NCI-H1930 (cell line): ENCODE measurements at places on chromosomes 1 and 21.

GRCh38 chr1:242477944-242478343 lies 46.6 kb downstream of the PLD5 start:
- no peak for DNase-seq

- DNase-seq: no peak
Observed at GRCh38 chr1:37391211-37392011, 83.0 kb upstream of the ZC3H12A start.

DNA sequence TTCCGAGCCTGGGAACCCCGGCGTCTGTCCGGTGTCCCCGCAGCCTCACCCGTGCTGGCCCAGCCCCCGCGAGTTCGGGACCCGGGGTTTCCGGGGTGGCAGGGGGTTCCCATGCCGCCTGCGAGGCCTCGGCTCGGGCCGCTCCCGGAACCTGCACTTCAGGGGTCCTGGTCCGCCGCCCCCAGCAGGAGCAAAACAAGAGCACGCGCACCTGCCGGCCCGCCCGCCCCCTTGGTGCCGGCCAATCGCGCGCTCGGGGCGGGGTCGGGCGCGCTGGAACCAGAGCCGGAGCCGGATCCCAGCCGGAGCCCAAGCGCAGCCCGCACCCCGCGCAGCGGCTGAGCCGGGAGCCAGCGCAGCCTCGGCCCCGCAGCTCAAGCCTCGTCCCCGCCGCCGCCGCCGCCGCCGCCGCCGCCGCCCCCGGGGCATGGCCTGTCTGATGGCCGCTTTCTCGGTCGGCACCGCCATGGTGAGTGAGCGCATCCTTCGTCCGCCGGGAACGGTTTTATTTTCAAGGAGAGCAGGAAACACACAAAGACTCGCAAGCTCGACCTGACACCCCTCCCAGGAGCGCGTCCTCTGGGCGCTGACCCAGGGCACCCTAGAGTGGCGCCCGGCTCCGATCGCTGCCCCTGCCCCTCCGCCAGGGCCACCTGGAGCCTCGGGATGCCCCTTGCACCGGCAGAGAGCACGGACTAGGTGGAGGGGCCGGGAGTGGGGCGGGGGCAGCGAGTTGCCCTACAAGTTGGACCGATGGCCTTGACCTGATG lies at the start of gene ABCG1:
Gene ABCG1 (plus strand): TSS at position 305 of the 770 bp plus-strand sequence. CDS start 123 bp downstream, at position 428.
- DNase-seq: peak; percentile 32

DNA sequence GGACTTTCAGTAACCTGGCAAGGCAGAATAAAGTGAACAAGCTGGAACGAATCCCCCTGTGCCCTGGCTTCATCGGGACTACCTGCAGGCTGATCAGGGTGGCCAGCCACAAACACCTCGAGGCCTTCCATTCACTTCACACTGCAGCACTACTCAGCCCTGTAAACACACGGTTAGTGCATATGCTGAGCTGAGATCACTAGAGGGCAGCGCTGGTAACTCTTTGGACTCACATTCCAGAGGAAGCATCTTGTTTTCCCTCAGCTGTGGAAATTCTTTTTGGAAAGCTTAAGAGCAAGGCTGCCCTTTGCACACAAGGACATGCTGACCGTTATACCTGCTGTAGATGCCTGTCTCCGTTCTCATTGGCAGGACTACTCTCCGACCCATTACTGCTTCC lies 32.1 kb downstream of the PCSK9 start:
- DNase-seq: peak; percentile 22

DNA sequence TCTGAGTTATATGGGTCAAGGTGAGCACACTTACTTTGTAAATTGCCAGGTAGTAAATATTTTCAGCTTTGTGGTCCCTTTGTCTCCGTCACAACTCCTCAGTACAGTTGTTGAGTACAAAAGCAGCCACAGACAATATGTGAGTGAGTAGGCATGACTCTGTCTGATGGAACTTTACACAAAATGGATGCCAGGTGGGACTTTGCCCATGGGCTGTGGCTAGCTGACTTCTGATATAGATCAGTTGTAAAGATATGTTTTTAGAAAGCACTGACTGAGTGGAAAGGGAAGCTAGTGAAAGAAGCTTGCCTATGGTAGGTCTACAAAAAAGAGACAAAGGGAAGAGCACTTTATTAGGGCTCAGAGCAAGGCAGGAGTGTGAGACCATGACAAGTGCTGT lies 23.1 kb upstream of the IGSF5 start:
- DNase-seq: no peak

GRCh38 chr1:93995837-93996536 lies 86.8 kb upstream of the GCLM start:
- no peak for DNase-seq

DNA sequence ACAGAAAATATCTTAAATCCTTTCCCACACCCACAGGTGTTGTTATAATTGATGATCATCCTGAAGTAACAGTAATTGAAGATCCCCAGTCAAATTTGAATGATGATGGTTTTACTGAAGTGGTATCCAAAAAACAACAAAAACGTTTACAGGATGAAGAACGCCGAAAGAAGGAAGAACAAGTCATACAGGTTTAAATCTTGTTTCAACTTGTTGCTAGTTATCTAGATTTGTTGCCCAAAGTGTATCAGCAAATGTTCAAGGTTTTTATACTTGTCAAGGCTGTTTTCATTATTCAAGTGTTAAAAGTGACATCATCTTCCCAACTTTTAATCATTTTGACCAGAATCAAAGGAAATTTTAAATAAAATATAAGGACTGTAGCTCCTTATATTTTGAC lies 64.7 kb downstream of the PRRC2C start:
- DNase-seq: no peak

DNA sequence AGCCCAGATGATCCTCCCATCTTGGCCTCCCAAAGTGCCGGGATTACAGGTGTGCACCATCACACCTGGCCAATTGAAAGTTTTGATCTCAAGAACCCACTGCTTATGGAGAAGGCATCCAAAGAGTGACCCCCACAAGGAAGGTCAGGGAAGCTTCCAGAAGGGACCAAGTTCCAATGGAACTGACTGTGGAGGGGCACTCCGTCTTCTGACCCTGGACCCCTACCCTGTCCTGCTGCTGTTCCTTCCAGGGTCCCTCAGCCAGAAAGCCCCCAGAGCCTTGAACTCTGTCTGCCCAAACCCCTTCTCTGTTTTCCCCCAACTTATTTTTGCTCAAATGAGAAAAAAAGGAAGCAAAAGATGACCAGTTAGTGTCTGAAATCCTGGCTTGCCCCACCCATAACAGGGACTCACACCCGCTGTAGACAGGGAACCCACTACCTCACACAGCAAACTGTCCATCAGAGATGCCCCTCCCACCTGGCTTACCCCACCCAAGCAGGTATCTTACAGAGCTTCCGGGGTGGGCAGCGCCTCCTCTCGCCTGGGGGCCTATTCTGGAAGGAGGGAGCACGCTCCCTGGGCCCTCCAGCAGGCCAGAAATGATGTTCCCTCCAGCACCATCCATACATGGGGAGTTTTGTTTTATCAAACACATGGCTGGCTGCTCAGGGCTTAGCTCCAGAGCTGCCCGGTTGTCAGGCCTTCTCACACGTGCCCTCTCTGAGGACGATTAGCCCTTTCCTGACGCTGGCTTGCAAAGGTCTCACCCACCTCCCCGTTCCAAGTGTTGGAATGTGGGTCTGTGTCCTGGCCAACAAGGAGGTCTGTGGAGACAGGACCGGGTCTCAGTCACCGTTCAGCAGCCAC lies 3.1 kb upstream of the WNT3A start:
- DNase-seq: no peak

GRCh38 chr1:241533326-241534115 lies 1.3 kb downstream of the KMO start:
- DNase-seq: no peak

- DNase-seq: no peak
Observed at GRCh38 chr1:60906039-60906438, 176.3 kb upstream of the NFIA start.

GRCh38 chr1:233060461-233060994 lies 110.1 kb downstream of the NTPCR start:
- DNase-seq: no peak

DNA sequence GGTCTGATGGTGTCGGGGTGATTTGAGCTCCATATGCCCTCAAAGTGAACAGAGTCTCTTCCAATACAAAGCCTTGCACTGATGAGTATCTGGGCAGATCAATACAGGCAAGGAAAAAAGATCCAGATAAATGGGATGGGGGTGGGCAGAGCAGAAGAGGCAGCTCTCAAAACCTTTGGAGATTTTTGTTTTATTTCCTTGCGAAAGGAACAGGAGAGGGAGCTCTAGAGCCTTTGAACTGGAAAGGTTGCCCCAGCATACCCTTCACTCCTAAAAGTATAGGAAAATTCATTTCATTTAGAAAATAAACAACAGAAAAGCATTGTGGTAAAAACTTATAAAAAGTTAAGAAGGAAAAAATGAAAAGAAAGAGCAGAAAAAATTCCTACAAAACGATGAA lies 31.4 kb upstream of the OLIG2 start:
- DNase-seq: no peak

GRCh38 chr1:15444468-15445389 lies 6.5 kb downstream of the CTRC start:
- DNase-seq: no peak

DNA sequence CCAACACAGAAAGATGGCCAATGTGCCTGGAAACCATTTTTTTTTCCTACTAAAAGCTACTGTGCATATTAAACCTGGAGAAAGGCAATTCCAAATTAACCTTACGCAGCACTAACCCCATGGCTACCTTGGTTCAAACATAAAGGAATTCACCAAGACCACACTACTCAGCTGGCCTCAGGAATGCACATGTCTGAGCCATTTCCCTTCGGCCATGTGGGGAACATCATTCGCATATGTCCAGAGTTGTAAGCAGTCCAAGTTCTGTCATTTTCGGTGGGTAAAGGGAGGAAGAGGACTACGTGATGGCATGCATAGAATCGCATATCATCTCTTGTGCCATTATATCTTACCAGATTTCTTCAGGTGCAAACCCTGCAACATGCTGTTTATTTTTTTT lies 175.4 kb downstream of the NTMT2 start:
- no peak for DNase-seq

- no peak for DNase-seq
Observed at GRCh38 chr1:77513839-77514763, 168.4 kb downstream of the ZZZ3 start.

- peak; percentile 36 for DNase-seq
Observed at GRCh38 chr1:231162297-231162969, 575 bp downstream of the TRIM67 start.

- no peak for DNase-seq
Observed at GRCh38 chr1:18290740-18291412, 183.3 kb downstream of the IGSF21 start.

GRCh38 chr1:222240536-222241181 lies 307.2 kb downstream of the HHIPL2 start:
- DNase-seq: no peak

DNA sequence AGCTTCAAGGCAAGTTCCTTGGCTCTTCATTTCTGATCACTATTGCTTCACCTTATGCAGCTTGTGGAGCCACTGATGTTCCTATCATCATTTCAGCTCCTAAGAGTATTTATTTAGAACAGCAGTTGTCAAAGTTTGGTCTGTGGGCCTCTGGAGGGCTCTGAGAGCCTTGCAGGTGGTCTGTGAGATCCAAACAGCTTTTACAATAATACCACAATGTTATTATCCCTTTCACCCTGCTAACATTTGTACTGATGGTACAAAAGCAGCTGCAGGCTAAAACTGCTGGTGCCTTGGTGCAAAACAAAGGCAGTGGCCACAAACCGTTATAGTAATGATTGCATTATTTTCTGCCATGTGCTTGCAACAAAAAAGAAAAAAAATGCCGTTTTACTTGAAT lies 33.8 kb downstream of the PATJ start:
- DNase-seq: no peak

DNA sequence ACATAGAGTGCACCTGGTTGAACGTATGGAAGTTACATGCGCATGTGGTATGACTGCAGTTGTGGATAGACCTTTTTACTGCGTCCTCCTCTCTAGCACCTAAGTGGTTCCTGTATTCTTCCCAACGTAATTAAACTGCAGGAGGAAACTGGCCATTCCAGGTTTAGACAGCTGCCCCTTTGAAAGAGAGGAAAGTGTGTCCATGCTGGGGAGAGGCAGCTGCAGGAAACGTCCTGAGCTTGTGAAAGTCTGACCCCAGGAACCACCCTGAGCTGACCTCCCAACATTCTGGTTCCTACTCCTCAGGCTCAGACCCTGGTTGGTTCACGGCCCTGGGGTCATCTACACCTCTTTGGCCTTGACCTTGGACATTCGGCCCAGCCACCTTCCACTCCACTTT lies 309.3 kb downstream of the DISC1 start:
- DNase-seq: no peak

GRCh38 chr1:155277070-155277901 lies at the start of gene HCN3:
Gene HCN3, plus strand, starts transcription at chr1:155277463. Its CDS starts 128 bp downstream, at chr1:155277591.
- DNase-seq: peak; percentile 97

DNA sequence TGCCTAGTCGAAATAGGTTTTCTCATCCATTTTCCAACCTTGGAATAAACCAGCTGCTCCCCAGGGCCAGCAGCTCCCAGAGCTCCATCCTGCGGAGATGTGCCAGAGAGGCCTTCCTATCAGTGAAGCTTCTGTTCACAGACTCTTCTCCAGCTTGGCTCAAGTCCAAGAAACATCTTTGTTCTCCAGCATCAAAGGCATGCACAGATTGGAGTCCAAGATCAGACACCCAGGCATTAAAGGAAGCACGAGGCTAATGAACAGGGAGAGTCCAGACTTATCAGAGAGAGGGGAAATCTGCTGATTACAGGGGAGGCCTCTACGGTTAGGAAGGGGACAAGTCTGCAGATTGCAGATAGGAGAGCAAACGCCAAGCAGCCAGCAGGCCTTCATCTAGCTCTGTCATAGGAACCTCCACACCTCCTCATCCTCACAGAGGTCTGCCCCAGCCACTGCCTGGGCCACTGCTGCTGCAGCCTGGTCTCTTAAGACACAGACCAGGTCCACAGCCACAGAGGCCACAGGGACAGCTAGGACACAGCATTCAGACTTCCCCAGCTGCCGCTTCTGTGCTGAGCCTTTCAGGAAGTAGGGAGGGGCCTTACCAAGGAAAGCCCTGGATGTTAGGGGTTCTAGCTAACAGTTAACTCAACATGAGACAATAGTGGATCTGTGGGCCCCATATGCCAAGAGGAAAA lies 3.4 kb downstream of the PRR9 start:
- no peak for DNase-seq

DNA sequence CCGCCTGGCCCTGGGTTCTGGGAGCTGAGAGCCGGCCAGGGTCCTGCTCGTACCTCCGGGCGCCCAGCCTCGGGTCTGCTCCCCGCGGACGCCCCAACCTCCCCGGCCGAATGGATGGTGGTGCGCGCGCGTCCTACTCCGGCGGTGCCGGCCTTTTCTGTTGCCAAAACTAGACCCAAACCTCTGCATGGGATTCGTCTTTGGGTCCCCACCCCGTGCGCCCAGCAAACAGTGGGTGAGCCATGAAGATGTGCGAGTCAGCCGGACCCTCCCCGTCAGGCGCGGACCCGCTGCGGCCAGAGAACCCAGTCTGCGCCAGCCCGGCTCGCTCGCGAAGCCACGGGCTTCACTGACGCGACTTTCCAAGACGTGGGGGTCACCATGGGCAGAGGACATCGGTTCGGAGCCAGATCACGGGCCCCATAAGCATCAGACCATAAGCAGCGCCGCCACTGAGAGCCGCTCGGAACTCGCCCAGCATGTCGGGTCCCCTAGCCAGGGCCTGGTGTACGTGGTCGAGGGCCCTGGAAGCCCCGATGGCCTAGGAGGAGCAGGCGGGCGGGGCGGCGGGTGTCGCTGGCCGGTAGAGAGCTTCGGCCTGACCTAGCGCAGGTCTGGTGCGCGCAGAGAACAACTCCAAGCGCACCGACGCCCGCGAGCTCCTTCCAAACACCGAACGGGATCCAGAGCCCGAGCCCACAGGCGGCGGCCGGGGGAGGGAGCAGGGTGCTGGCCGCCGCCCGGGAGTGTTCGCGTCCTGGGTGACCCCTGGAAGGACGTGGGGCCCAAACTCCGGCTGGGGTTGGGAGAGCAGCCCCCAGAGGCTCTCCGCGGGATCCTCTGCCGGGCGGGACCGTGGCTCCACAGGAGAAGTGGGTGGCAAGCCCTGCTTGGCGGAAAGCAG lies 1.0 kb upstream of the TP73 start:
- no peak for DNase-seq
